Cortex of kidney (tissue), 1 donor: ENCODE measurements at places on chromosomes 3 and 15.

GRCh38 chr15:29690765-29691475, 131.3 kb downstream of the TJP1 start:
- DNase-seq: no peak

- DNase-seq: no peak
Observed at GRCh38 chr15:52615302-52615701, 46.5 kb upstream of the ARPP19 start.

- no peak for DNase-seq
Observed at GRCh38 chr3:46356276-46356675, 2.4 kb downstream of the CCR2 start.

DNA sequence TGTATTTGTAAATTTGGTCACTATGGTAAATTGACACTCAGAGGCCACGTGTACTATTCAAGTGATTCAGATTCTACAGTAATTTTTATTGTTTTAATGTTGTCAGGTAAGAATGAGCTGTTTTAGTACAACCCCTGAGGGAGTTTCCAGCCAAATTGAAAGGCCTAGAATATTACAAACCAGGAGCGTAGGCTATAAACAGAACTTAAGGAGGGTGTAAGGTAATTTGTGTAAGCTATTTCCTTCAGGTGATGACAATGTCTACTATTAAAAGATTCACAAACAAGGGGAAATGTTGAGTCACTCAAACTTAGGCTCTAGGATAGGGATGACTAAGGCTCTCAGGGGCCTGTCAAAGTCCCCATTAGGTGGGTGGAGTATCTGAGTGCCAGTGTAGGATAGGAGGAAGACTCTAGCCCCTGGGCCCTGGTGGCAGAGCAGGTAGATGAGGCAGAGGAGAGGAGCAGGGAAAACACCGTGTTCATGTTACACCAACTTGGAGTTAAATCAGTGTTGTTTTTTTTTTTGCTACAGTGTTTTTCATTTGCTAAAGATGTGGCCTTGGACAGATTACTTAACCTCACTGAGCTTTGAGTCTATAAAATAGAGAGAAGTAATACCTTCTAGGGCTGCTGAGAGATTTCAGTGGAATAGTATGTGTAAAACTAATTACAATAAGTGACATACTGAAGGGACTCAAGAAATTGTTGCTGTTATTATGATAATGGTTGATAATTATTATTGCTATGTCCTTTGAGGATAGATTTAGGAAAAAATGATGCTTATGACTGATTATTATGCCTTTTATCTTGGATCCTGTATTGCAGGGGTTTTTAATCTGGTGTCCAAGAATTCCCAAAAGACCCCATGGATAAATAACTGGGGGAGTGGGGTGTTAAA, 10.3 kb downstream of the TM4SF1 start:
- no peak for DNase-seq

DNA sequence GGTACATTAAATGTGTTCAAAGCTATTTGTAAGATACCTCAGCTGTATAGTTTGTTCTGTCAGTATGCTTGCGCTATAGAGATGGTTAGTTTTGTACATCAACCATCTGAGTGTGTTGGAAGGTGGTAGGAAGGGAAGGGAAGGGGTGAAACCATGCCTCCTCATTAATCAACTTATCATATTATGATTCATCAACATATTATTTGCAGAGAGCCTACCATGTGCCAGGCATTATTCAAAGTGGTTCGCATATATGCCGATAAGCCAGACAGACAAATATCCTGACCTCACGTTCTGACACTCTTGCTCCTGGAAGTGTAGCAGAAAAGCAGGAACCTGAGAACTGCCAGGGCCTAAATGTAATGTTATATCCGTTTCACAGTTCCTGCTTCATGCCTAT, 248.1 kb upstream of the NR2E3 start:
- DNase-seq: no peak

GRCh38 chr3:155745795-155746550, 1.1 kb upstream of the PLCH1 start:
- DNase-seq: no peak

DNA sequence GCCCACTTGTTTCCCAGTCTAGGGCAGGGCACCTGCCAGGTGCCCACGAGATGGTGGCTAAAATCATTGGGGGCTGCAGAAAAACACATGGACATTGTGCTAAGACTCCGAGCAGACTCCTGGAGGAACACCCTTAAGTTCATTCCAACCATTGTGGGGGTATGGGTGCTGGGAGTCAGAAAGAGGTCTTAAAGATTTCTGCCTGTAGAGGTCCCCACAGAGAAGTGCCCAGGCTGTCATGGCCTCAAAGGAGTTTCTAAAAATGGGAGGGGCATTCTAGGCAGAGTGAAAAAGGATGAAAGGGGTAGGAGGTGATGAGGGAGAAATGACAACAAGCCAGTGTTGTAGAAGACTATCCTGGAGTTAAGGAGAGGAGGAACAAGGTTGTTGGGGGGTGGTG, 17.1 kb downstream of the RBP1 start:
- DNase-seq: no peak
